ENCODE measurements at places on chromosomes 16 and 17. TPM values are rescaled to one million over a fixed set of nuclear protein-coding genes. Genes with fewer than 3 reads are reported as not detected.

- DNase-seq = no peak
Observed at GRCh38 chr17:81298991-81299738, 4.1 kb upstream of the SLC38A10 start.

The PPL gene
- not detected for total RNA-seq

DNA sequence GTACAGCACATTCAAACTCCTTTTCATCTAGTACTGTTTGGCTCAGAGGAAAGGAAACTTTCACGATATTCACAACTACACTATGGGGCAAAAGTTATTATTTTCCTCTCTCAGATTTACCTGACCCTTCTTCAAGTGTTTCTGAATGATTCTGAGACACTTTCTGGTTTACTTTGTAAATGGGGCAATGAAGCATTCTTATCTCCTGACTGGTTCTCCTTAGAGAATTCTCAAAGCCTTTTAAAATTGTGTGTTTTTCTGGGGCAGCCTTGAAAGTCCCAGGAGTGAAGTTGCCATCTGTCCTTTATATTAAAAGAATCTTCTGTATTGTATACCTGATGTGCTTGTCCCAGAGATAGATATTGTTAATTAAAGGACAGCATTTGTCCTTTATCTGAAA is 264.9 kb downstream of the FTO start:
- DNase-seq = no peak

- DNase-seq = no peak
Observed at GRCh38 chr16:55081622-55082590, 151.2 kb downstream of the IRX5 start.

DNA sequence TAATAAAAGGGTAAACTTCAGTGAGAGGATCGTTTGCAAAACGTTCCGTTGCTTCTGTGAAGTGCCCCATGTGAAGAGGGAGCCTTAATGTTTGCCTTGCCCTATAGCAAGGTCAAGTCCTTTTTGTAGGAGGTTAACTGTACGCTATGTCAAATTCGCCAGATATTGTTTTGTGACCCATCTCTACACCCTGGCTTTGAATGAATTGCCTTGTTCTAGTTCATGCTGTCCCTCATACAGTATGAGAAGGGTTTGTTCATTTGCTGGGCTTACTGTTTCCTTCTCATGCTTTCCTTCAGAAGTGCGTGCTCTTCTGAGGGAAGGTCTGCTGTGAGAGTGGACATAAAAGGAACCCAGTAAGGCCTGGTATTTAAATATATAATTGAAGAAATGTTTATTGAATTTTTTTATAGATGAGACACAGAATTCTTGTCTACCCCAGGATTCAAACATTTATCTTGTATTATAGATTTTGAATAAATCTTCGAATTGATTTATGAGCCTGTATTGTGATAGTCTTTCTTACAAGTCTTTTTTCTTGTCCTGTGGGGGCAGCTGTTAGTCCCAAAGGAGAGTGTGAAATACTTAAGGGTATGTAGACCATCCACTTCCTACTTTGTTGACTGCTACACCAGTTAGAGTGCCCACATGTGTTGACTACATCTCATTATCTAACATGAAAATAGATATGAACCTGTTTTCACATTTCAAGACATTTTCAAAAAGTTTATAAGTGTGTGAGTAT is 1.7 kb downstream of the MAP3K3 start:
- DNase-seq = no peak
